Kidney (tissue), 22 donors: ENCODE measurements at places on chromosomes 5 and 9. TPM values are rescaled to one million over a fixed set of nuclear protein-coding genes. Genes with fewer than 3 reads are reported as not detected.

The CSNK1G3 gene
- 8.1 TPM for polyA plus RNA-seq

The IL5 gene
- polyA plus RNA-seq: not detected

The CCNB1 gene
- polyA plus RNA-seq: 5.1 TPM

The NR4A3 gene
- polyA plus RNA-seq: 0.34 TPM

DNA sequence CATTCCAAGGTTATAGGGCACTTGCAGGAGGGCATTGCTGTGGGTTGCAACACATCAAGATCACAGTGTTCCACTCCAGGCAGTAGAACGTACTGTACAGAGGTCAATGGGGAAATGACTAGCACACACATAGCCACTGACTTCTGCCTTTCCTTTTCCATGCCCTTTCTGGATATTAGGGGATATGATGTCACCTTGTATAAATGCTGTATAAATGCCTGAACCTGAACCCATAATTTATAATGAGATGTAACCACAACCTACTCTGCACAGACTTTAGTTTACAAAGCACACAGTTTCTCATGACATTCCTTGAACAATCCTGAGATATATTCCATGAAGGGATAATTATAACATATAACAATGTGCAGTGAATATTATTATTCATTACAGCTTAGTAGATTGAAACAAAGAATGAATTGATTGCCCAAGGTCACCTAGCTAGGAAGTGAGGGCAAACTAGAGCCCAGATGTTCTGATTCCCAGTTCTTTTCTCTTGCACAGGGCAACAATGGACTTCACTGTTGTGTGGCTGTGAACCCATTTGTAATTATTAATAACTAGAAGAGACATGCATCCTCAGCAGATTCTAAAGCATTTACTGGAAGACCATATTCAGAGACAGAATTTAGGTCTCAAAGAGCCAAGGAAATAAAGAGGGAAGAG lies 5.6 kb upstream of the ABLIM3 start:
- no peak for DNase-seq

DNA sequence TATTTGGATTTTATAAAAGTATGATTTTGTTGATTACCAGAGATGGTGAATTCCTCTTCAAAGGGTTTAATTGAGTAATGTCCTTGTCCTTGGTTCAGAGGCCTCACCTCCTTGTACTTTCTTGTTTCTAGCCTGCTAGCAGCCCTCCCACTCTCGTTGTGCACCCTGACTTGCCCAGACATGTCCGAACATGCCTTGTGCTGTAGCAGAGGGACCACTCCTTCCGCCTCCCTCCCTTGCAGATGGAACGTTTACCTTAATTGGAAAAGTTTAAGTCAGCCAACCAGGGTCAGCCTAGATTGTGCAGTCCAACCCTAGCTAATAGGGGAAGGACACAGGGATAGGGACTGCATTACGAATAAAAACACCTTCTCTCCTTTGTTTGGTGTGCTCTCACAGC lies 406.9 kb upstream of the NMUR2 start:
- DNase-seq: no peak

DNA sequence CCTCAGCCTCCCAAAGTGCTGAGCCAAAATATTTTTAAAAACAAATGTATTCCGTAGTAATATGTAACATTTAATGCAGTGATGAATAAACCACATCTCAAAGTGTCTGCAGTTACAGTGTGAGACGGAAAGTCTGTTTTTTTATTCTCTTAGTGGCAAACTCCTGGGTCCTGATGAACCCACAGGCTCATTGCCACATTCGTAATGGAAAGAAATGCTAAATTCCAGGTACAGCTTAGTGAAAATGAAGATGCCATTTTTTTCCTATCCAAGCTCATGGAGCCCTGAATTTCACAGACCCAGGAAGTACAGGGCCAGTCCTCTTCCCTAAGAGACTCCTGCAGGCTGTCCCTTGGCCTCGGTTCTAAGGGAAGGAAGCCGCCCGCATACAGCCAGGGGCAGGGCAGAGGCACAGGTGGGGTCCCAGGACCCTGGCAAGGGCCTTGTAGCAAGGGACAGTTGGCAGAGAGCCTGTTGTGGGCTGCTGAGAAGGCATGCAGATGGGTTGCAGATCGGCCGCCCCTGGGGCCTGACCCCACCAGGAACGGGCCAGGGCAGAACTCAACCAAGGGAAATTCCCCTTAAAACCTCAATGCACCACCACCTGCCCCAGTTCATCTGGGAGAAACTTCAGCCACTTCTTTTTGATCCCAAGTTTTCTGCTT lies 36.2 kb downstream of the IPPK start:
- DNase-seq: no peak

DNA sequence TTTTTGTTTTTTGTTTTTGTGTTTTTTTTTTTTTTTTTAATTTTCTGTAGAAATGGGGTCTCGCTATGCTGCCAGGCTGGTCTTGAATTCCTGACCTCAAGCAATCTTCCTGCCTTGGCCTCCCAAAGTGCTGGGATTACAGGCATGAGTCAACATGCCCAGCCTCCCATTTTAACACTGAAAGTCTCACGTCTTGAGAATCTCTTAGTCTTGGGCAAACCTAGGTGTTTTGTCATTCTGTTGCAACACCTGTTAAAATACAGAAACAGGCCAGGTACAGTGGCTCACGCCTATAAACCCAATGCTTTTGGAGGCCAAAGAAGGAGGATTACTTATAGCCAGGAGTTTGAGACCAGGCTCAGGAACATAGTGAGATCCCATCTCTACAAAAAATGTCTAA lies 599.0 kb downstream of the TLR4 start:
- DNase-seq: no peak

DNA sequence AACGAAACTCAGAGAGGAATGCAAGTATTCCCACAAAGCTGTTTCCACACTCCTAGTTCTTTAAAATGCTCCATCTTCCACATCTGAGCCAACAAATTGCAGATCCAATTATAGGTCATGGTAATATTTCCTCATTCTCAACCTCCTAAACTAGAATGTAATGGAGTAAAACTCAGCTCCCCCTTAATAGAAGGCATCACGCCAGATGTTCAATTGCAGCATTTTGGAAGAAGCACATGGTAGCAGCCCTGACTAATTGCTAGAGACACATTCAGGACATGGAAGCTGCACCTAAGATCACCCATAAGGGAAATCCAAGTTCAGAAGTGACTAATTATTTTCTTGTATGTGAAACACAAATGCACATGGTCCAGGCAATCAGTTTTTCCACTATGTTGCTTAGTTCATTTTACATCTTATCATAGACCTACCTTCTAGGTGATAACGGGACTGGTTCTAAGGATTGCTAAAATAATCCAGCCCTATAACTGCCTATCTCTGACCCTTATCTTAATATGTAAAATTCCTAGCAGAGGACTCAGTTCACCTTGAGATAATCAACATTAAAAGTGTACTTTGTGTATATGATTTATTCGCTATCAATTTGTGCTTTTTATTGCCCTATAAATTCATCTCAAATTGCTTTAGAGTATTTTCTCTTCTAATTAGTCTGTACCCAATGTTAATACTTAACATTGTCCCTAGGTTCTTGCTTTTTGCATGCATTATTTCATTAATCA lies 75.1 kb downstream of the GABRB2 start:
- DNase-seq: no peak

DNA sequence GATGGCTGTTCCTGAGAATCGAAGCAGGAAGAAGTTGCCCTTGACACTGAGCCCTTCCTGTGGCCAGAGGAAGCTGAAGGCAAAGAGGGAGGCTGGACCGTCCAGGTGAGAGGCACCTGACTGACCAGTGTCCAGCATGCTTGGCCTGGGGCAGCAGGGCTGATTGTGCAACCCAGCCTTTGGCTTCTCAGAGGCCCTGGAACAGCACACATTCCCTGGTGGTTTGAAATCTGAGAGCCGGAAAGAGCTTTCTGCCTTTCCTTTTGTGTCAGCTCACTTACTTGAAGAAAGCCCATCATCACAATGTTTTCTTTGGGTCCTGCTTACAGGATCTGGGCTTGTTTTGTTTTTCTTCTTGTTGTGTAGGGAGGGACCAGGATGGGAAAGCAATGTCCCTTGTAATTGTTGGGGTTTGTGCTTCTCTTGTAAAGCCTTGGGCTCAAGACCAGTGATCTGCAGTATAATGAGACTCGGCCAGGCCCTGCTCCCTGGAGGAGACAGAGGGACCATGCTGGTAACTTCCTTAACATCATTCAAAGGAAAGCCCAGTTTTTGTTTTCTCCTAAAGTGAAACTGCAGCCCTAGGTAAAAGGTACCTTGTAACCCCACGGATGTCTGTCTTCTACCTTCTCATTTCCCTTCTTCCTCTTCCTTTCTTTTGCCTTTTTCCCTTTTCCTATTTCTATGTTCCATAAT lies 213.7 kb downstream of the NXNL2 start:
- DNase-seq: peak; percentile 76

- no peak for DNase-seq
Observed at GRCh38 chr5:18563853-18564252, 929.6 kb downstream of the TAF11L14 start.

GRCh38 chr5:170262061-170263045 lies 29.6 kb downstream of the C5orf58 start:
- DNase-seq: no peak

- DNase-seq: no peak
Observed at GRCh38 chr5:6246820-6247437, 131.4 kb downstream of the MED10 start.

DNA sequence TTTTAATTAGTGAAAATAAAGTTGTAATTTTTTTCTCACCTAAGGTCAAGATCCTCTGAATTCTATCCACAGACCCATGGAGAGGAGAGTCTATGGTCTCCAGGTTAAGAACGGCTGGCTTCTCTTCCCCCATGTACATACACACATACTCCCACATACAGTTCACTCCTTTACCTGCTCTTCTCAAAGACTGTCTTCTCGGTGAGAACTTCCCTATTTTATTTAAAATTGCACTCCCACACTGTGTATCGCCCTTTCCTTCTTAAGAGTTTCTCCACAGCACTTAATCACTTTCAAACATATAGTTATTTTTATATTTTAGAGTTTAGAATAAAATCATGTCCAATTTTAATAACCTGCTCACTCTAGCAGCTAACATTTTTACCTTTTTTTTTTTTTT lies 3.6 kb upstream of the JADE2 start:
- DNase-seq: no peak

DNA sequence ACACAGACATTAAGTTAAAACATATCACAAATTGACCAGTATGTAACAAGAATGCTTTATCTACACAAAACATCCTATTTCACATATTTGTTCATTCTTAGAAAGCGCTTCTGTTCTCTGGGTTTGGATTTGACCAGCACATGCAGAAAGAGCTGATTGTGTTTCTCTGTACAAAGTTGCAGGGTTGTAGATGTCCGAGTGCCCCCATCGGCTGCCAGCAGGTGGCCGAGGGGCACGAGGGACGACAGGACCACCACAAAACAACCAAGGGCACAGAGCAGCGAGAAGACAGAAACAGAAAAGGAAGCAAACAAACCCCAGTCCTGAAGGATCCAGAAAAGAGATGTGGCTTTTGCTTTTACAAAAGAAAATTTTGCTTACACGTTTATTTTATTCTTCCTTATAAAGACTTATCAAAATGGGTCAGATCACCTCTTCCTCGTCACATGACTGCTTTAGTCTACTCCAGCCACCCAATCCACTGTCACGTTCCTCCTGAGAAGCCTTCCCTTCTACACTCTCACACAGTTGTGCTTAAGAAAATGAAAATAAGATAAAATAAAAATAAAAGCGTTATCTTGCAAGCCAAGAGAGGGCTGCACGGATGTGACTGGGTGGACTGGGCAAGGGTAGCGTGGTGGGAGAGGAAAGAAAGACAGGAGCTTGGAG lies 9.5 kb downstream of the OTP start:
- peak; percentile 25 for DNase-seq

GRCh38 chr5:137822158-137822764 lies 45.4 kb upstream of the MYOT start:
- peak; percentile 61 for DNase-seq

- DNase-seq: no peak
Observed at GRCh38 chr5:41875121-41875520, 4.9 kb upstream of the OXCT1 start.
